ENCODE measurements at places on chromosomes 2 and 18.

DNA sequence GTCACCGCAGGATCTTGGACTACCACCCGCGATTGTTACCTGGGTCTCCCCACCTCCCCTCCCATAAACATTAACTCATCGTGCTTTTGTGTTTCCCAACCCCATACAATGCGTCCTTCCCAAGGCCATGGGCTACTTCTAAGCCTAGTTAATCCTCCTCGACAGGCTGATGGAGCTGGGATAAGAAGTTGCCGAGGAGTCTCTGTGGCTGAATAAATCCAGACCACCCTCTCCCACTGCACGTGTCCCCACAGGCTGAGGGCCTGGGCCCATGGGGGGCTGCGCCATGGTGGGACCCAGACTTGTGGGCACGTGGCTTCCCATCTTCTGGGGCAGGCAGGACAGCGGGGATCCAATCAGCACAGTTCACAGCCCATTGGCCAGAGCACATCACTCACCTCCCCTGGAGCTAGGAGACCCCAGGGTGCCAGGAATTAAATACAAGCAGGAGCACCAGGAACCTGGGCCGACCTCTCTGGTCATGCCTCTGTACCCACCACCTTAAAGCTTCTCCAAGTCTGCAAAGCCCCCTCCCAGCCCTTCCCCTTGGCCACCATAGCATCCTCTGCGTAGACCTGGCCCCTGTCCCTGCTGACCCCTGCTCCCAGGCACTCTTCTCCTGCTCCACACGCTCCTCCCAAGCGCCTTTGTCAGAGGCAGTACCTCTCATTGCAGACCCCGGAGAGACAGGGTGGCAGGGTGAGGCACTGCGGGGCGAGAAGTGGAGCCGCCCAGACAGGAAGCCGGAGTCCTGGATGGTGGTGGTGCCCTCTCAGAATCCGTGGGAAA lies 51.0 kb upstream of the ID2 start:
- DNase-seq = no peak

DNA sequence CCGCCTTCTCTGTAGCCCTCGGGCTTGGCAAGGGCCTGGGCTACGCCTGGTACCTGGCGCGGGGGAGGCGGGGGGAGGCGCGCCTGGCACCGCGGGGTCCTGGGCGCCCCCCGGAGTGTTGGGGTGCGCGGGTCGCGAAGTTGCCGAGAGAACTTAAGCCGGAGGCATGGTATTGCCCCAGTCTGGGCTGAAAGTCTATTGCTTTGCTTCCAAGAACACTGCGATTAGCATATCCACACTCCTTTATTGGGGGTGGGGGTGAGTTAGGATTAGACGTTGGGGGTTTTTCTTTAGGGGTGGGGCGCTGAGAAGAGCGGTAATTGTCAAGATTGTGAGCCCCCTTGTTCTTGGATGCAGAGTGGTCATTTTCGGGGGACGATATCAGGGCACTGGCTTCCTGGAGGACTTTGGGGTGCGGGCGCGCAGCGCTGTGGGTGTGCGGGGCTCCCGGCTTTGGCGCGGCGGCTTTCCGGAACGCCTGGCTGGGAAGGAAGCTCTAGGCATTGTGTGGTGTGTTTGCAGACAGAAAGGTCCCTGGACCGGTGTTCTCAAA lies 798 bp downstream of the TANC1 start:
- no peak for DNase-seq

DNA sequence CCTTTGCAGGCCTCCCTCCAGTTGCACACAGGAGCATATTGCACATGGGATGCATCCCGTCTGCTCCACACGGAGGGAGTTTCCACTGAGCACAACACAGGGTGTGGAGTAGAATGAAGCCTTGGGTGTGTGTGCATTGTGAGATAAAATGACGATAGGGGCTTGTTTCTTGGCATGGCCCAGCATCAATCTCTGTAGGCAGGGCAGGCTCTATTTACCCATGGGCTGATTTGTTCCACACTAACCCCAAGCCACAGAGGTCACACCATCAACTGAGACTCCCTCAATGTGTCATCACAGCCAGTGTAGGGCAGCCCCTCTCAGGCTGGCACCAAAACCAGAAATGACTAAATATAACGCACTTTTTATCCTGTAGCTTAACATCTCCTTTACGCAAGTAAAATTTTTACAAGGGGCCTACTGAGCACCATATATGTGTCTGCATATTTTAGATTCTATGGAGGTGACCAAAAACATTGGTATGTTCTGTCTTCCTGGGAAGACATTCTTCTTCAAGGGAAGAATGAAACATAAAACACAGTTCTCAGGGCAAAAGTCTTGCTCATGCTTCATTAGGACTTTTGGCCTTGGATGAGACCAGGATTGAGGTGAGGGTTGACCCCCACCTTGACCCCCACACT lies 2.7 kb upstream of the GKN1 start:
- DNase-seq = peak; percentile 97

DNA sequence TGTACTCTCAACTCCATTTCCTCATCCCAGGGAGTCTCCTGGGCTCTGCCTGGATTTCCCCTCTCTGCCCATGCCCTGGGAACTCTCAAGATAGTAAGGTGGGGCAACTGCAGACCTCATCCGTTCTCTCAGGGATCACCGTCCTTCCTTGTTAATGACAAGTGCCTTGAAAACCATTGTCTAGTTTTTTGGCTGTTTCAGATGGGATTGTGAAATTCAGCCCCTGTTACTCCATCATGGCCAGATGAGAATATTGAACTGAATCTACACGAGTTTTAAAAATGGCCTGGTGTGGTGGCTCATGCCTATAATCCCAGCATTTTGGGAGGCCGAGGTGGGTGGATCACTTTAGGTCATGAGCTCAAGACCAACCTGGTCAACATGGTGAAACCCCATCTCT lies 665 bp upstream of the HRH4 start:
- no peak for DNase-seq

DNA sequence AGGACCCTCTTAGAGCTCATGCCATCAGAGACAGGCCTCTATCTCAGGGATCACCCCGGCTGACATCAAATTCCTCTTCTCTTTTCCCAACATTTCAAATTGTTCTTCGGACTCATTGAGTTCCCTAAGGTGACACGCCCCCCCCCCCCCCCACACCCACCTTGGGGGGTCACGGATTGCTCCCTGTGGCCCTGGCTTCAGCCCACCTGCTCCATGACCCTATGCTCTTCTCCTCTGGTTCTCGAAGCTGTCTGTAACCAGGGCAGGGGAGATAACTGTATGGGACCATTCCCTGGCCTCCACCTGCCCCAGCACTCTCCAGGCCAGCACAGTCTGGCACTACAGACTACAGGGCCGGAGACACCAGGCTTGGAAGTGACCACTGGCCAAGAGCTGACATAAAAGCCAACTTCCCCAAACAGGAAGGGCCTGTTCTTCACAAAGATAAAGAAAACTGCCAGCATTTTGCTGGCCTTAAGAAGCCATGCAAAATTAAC lies 7.1 kb downstream of the MTERF4 start:
- no peak for DNase-seq

- no peak for DNase-seq
Measured at GRCh38 chr2:205482399-205483081, 199.8 kb upstream of the NRP2 start.

DNA sequence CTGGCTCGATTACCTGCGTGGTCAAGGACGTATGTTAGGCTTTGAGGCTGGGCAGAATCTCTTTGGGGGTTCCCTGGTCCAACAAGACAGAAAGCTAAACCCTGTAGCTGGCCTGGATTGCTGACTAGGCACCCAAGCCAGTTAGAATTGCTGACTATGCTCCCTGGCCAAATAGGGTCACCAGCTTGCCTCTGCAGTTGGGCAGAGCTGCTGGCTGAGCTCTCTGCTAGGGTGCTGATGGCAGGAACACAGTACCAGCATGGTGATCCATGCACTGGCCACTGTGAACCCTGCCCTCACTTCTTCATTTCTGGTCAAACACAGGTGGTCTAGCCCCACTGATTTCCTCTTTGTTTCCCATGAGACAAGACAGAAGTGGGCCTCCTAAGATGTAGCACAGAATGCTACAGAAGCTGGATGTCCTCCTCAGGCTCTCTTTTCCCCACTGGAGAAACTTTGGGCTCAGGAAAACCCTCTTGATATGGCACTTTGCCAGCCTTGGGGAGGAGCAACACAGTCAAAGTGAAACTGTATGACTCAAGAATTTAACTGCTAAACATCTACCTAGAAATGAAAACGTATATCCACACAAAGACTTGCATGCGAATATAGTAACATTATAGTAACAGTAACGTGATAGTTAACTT lies 20.8 kb downstream of the SP140L start:
- DNase-seq = no peak

- DNase-seq = no peak
Measured at GRCh38 chr2:85873679-85874078, 15.1 kb downstream of the ST3GAL5 start.

DNA sequence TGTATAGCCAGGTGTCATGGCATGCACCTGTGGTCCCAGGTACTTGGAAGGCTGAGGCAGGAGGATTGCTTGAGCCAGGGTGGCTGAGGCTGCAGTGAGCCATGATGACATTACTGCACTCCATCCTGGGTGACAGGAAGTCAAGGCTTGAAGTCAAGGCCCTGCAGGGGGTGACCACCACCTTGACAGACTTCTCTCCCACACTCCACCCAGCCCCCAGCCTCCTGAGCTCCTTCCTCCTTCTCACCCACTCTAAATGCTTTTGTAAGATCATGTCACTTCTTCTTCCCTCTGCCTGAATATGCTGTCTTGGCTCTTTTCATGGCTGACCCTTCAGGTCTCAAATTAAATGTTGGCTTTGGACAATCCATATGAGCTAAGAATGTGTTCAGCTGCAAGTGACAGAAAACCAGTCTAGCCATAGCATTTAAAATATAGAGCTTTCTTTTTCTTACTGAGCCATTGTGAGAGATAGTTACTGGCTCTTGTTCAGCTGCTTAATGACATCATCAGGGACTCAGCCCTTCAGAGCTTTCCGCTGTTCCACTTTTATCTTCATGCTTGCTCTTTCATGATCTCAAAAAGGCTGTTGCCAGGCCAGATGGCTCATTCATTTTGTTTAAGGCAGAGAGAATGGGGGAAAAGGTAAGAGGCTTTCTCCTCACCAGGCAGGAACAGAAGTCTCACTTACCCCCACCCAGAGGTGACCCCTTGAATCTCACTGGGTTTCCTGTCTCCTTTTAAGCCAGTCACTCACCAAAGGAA lies 36.7 kb upstream of the TTC39C start:
- DNase-seq = no peak

GRCh38 chr2:236988690-236989624 lies 96.7 kb upstream of the COPS8 start:
- DNase-seq = no peak

GRCh38 chr2:46735108-46735691 lies 180.4 kb downstream of the MCFD2 start:
- DNase-seq = no peak

DNA sequence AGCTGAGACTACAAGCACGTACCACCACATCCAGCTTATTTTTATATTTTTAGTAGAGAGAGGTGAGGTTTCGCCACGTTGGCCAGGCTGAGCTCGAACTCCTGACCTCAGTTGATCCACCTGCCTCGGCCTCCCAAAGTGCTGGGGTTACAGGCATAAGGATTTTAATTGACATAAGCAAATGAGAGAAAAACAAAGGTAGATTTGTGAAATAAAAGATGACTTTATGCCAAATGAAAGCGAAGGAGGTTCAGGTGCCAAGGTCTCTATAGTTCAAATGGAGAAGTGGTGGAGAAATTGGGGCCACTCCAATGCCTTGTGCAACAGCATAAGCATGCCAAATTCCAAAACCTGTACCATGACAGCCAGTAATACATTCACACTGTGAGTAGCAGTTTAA lies 180.6 kb downstream of the MREG start:
- no peak for DNase-seq

- no peak for DNase-seq
Measured at GRCh38 chr2:195961873-195962272, 106.8 kb downstream of the DNAH7 start.

DNA sequence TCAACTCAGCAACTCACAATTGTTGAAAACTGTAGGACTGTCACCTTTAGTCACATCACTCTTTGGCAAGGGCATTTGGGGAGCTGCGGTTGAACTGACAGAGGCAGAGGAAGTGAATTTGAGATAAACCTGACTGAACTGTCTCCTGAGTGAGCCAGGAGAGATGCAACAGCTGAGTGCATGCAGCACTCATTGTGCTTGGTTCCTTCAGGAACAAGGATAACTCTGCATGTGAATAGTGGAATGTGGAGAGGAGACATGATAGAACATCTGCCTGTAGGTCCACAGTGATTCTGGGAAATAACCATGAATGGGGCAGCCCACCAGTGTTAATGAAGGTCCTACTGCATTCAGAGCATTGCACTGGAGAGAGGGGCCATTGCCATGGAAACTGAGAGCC lies 494.7 kb downstream of the STK39 start:
- no peak for DNase-seq

DNA sequence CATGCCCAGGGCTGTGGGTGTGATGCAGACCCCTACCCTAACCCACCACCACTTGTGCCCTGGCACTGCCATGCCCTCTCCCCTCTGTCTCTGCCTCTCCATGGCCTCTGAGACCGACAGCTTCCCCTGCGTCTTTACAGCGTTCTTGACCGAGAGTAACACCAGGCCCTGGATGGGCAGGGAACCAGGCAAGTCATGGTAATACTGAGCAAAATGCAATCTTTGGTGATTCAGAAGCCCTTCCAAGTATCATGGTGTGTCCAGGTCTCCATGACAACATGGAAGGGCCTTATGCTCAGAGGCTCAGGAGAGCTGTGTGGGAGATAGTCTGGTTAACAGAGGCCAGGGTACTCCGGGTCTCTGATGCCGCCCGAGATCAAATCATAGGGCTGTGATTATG lies 176.1 kb downstream of the KLHL29 start:
- DNase-seq = no peak

DNA sequence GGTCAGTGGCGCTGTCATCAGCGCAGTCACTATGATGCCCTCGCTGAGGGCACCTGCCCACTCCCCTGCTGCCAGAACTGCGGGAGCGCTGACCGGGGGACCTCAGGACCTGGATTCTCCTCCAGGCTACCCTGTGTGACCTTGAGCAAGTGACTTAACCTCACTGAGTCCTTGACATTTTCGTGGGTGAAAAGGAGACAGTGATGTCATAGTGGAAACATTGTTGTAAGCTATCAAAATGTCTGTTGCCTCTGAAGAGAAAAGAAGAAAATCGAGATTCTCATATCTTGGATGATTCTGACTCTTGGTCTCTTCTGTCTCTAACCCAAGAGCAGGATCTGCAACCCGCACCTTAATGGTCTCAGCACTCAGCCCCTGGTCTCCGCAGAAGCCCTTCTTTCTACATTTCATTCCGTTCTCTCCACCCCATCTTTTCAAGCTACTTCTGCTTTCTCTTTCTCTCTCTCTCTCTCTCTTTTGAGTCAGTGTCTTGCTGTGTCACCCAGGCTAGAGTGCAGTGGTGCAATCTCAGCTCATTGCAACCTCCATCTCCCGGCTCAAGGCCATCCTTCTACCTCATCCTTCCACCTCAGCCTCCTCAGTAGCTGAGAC lies 978 bp upstream of the TUBA4A start:
- no peak for DNase-seq

- no peak for DNase-seq
Measured at GRCh38 chr18:7174344-7175095, 56.4 kb upstream of the LRRC30 start.
